GM03348 (cell line): ENCODE measurements at places on chromosomes 13 and 19.
A peak's percentile ranks its signal among the peaks of the same experiment; 100 is the strongest.

GRCh38 chr13:80083853-80084676, 256.9 kb downstream of the SPRY2 start:
- peak; percentile 76 for DNase-seq

GRCh38 chr19:21474671-21475181, 30.7 kb upstream of the ZNF429 start:
- DNase-seq = peak; percentile 85

- no peak for DNase-seq
These were observed 382.8 kb downstream of the FOXO1 start for GRCh38 chr13:40283666-40284065.

GRCh38 chr13:26494571-26495195, 62.8 kb upstream of the WASF3 start:
- no peak for DNase-seq

GRCh38 chr19:48421548-48421947, 24.2 kb upstream of the GRWD1 start:
- no peak for DNase-seq

DNA sequence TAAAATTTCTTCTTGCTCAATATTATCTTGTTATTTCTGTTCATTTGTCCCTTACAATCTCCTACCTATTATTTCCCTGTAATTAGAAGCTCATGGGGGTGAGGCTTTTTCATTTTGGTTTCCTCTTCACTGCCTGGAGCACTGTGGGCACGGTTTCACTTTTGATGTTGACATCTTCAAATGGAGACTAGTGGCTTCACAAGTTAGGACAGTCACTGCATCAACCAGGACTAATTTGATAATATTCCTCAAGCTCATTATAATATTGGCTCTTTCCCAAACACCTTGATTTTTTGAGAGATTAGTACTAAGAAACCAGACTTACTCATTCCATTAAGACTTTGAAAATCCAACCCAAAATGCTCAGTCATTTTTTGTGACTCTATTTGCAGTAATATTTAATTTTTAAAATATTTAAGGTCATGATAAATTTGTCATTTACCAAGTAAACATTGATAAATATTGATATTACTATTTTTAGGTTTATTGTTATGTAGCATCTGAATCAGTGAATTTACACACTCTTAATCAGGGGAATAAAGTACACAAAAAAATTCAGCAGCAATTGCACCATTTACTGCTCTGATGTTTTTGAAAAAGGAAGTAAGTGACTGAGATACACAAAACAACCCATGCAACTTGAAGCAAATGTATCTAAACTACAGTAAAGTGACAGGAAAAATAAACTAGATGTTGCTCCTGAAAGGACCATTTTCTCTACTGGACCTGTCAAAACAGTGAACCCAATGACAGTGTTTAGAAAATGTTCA, 28.8 kb upstream of the RCBTB2 start:
- DNase-seq = no peak

DNA sequence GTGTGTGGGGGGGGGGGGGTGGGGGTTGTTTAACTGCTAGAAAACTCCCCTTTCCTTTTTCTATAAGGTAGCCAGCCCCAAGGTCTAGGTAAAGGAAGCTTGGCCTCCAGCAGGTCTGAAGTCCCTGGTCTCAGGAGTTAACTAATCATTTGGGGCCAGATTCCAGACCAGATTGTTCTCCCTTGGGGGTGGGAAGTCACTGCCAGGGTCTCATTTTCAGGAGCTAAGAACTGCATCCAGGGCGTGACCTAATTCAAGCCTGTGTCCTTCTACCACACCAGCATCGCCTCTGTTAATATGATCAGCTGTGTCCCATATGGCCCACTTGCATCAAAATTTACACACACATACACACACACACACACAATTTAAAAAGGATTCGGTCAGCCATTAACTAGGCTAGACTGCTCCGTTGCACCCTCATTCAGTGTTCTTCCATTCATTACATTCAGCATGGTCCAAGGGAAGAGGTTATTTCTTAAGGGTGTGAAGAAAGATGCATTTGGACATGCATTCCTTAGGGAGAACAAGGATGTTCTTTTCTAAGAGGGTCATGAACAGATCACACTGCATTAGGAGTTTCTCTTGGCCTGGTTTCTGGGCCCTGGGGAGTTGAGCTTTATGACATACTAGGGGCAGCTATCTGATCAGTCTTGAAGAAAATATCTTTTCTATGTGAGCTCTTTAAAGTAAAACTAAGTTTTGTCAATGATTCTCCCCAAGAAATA, 91.0 kb downstream of the FGF14 start:
- no peak for DNase-seq

- peak; percentile 47 for DNase-seq
These were observed 6.8 kb upstream of the DGKH start for GRCh38 chr13:42041684-42042035.

DNA sequence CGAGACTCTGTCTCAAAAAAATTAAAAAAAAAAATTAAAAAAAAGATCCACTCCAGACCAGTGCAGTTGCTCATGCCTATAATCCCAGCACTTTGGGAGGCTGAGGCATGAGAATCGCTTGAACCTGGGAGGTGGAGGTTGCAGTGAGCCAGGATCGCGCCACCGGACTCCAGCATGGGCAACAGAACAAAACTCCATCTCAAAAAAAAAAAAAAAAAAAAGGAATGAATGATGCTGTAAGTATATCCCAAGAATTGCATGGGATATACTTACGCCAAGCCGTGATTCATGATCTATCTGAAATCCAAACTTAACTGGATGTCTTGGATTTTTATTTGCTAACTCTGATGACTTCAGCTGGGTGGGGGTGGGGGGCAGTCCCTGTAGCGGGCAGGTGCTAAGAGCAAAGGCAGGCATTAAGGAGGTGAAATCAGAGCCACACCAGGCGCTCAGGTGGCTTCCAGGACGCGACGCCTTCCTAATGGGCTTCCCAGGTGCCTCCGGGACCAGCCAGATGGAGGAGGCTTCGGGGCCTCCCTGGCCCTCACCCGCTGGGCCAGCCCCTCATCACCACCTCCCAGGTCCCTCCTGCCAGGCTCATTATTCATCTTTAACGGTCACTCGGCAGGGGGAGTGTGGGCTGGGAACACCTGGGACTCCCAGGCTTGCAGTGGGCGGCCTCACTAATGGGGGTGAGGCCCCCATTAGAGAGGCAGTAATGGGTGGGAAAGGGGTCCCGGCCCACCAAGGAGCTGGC, 11.4 kb upstream of the FUT5 start:
- no peak for DNase-seq

DNA sequence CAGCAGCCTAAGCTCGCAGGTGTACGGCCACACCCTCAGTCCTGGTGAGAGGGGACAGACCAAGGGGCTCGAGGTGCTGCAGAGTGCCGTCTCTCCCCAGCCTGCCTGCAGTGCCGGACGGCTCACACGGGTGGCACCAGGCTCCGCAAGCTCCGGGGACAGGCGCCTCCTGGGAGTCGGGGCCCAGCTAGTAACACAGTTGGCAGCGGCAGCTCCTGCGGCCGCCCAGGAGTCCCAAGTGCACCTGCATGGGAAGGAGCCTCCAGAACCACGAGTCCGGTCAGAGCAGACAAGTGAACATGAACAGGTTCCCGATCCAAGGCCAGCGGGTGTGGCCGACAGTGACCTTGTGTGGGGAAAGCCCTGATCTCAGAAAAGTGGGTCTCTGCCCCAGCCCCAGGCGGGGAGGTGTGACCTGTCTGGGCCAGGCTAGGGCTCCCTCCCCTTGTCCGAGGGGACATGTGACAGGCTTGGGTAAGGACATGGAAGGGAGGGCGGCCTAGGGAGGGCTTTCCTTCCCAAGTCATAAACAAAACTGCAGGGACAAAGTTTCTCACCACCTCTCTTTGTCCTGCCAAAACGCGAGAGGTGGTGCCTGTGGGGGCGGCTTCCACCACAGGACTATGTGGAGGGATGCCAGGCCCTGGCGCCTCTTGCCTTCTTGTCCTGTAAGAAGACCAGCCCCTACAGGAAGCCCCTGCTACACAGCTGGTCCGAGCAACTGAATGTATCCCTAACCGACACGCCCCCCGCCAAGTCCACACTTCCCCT, 46.5 kb downstream of the MLLT1 start:
- DNase-seq = peak; percentile 61

- no peak for DNase-seq
These were observed 25.9 kb upstream of the CCNP start for GRCh38 chr19:40252395-40252794.

DNA sequence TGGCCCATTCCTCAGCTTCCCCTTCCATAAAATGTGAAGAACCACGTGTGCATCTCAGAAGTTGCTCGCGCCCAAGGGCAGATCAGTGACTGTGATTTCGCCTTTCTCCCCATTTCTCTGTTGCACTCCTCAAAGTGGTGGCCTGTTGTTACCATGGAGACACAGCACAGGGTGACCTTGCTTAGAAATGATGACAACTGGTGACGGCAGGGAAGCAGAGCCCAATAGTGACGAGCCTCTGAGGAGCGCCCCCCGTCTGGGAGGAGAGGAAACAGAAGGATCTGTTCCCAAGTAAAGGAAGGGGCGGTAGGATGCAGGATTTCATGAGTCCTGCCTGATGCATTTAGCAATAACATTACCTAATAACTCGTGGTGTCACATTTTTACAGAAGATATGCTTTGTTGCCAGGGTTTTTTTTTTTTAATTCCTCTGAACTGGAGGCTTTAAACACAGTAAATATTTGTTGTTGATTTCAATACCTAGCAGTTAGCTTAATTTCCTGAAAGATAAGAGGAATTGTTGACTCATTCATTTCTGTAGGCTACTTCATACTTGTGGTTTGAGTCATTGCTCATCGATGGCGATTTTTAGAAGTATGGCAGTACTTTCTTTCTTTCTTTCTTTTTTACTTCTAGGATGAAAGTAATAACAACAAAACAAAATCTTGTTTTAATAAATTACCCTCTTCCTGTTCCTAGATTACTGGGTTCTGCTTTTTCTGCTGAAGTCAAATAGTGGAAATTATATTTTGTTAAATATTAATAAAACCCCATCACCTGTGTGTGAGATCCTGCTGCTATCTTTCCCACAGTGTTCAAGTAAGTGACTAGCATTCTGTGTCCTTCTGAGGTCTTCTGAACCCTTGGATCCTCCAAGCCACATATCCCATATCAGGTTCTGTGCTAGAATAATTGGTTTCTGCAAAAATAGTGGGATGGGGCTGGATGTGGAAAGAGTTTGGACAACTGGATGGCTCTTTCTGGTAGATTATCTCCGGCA, 36.0 kb downstream of the MBNL2 start:
- DNase-seq = peak; percentile 71

GRCh38 chr19:18475762-18476331, 37.9 kb upstream of the ISYNA1 start:
- DNase-seq = no peak

- DNase-seq = peak; percentile 58
These were observed 139.9 kb upstream of the PCDH9 start for GRCh38 chr13:67369895-67370660.

- DNase-seq = no peak
These were observed 271.1 kb downstream of the KCNRG start for GRCh38 chr13:50286324-50286723.

GRCh38 chr13:30134578-30134977, 172.8 kb downstream of the KATNAL1 start:
- DNase-seq = peak; percentile 34

GRCh38 chr19:7000333-7000732, 20.9 kb downstream of the MBD3L2B start:
- DNase-seq = no peak

GRCh38 chr13:76925115-76925514, 23.2 kb upstream of the ACOD1 start:
- DNase-seq = no peak

- no peak for DNase-seq
These were observed 1.9 kb downstream of the MKNK2 start for GRCh38 chr19:2048959-2049740.

- DNase-seq = peak; percentile 65
These were observed 2020.1 kb upstream of the PCDH20 start for GRCh38 chr13:63435667-63436324.

DNA sequence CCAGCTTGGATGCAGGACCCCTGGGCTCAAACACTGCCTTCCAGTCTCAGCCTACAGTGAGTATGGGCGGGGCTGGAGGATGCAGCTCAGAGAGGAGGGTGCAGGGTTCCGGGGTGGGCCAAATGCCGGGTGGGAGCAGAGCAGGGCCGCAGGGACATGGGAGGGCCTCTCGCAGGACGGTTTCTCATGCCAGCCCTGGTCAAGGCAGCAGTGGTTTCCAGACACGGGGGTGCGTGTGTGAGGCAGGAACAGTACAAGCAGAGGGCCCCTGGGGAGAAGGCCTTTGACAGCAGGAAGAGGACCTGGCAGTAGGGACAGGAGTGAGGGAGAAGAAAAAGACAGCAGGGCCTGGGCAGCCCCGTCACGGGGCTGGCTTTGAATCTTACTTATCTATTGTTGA, 34.1 kb downstream of the CRTC1 start:
- no peak for DNase-seq

DNA sequence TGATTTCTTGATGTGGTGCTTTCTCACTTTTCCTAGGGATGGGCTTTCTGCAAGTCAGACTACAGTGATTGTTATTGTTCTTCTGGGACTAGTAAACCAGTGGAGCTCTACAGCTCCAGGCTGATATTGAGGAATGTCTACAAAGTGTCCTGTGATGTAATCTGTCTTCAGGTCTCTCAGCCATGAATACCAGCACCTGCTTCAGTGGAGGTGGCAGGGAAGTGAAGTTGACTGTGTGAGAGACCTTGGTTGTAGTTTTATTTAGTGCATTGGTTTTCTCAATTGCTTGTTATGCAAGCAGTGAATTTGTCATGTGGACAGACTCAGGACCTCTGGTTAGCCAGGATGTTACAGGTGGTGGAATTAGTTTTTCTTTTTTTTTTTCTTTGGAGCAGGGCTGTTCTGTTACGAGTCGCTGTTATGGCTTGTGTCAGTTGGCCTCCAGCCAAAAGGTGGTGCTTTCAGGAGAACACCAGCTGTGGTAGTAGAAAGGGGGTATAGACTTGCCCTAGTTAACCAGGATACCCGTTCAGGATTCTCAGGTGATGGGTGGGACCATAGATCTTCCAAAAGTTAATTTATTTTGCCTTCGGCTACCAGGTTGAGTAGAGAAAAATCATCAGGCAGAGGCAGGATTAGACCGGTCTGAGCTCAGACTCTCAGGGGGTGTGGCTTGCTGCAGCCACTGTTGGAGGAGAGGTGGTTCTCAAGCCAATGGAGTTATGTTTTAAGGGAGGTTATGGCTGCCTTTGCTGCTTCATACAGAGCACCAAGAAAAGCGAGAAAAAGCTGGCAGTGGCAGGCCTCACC, 11.9 kb upstream of the ZNF675 start:
- no peak for DNase-seq

DNA sequence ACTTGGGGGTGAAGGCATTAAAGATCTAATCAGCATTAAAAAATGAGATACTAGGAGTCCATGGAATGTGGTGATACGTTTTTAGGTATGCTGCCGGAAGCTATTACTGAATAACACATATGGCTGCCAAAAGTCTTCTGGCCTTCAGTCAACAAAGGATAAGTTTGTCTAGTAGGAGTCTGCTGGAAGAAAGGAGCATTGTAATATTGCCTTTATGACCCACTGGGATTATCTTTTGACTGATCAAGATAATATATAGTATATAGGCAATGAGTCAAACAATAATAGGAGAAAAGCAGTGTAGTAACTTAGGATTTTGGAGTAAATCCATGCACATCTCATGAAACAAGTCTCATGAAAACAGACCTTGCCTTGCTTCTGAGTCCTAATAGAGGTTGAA, 295.4 kb downstream of the SLITRK6 start:
- DNase-seq = peak; percentile 9
